ENCODE measurements at places on chromosomes 13 and 19. TPM values are rescaled to one million over a fixed set of nuclear protein-coding genes. Genes with fewer than 3 reads are reported as not detected.

- DNase-seq, result no peak
These were observed 38.4 kb downstream of the SPRYD7 start for GRCh38 chr13:49897713-49898112.

- peak; percentile 12 for DNase-seq
These were observed 638 bp downstream of the USPL1 start for GRCh38 chr13:30618186-30618929.

DNA sequence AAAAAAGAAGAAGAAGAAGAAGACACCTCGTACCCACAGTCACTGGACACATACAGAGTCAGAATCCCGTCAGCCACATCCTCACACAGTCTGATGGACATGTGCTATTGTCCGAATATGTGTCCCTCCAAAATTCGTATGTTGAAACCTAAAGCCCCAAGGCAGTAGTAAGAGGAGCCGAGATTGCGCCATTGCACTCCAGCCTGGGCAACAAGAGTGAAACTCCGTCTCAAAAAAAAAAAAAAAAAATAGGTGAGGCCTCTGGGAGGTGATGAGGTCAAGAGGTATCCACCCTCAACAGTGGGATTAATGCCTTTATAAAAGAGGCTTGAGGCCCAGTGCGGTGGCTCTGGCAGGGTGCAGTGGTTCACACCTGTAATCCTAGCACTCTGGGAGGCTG is 2.6 kb upstream of the DENND1C start:
- no peak for DNase-seq

DNA sequence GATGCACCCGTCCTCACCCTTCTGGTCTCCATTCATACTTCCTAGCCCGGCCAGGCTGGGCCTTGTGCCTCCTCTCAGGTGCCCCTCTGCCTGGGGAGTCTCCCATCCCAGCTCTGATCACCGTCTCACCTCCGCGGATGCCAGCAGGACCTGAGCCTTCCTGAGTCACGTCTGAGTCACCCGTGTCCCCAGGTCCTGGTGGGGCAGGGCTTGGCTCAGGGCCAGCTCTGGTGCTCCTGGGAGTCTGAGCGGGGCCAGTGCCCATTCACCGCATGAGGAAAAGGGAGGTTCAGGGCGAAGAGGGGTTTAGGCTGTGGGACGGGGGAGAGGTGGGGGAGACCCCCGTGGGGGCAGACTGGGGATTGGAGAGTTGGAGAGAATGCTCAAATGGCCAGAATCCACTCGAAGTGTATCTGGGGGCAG is 593 bp downstream of the ATP8B3 start:
- no peak for DNase-seq

DNA sequence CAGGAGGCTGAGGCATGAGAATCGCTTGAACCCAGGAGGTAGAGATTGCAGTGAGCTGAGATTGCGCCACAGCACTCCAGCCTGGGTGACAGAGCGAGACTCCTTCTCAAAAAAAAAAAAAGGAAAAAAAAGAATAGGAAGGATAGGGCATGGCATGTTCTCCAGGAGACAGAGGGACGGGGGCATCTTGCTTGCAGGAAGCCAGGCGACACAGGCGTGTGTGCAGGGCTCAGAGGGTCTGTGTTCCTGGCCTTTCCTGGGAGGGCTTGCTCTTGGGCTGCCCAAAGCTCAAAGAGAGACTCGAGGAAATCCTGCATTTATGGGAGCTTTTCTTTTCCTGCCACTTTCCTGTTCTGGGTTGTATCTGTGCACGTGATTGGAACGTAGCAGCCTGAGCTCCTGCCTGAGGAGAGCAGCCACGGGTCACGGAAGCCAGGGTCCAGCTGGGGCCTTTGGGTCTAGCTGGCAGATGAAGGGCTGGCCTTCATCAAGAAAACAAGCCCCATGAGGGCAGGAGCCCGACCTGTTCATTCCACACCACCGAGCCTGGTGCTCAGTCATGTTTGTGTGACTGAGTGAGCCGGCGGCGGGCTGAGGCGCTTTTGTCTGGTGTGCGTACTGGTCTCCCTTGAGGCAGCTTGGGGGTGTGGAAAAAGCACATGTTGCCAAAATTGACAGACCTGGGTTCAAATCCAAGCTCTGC is 44.5 kb downstream of the CAPN12 start:
- no peak for DNase-seq

The PSG7 gene
- not detected for polyA plus RNA-seq
